NCI-H345 (cell line): ENCODE measurements at places on chromosomes 2 and 18.
A peak's percentile ranks its signal among the peaks of the same experiment; 100 is the strongest.

DNA sequence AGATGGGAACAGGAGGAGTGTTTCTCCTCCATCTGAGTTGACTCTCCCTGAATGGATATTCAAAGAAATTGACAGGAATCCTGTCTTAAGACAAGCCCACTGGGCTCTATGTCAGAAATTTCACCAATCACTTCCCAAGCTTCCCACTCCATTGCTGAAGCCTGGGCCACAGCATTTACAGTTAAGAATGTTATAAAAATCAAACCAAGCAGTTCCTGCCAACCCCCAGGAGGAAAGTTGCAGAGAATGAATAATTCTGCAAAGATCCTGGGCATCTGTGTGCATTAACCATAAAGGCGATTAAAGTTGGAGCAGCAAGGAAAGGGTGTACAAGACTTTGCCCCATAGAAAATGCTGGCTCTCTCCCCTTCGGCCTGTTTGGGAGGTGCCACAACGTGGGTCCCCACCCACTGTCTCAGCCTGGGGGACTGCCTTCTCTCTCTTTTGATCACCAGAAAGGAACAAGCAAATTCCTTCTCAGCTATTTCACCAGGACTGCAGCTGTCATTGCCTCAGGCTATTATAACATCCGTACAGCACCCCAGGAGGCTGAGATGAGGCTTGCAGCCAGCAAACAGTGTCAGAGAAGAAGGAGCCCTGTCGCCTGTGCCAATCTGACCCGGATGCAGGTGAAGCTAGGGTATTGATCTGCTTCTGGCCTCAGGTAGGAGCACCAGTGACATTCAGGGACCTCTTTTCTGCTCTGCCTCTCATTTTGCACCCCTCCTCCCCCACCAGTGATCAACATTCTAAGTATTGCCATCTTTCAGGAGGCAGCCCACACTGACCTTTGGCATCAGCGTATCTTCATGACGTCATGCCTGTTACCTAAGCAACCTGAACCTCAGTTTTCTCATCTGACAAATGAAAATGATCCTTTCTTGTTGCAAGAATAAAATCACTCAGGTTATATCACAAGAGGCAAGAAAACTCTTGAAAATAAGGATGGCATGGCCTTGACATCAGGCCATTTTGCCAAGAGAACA is 219.0 kb downstream of the SH3BP4 start:
- peak; percentile 91 for DNase-seq

- no peak for DNase-seq
These were observed 4.7 kb upstream of the ADNP2 start for GRCh38 chr18:80104364-80104779.

- DNase-seq: no peak
These were observed 93.8 kb upstream of the HDAC4 start for GRCh38 chr2:239494578-239494977.

GRCh38 chr2:11697103-11697871 is 27.3 kb upstream of the NTSR2 start:
- DNase-seq: no peak

DNA sequence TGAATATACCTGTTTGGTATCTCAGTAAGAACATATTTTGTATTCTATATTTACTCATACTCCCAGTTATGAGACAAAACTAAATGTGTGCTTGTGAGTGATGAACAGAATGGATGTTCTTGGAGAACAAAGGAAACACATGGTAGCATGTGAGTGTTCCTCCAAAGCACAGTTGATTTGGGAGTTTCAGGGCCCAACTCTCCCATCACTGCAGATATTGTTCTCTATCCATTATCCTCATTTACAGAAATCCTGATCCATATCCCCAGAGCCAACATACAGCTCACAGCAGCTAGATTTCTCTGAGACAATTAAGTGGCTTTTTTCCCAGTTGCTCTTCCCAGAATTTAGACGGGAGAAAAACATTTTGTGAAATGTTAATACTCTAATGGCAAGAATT is 75.6 kb upstream of the MAPRE2 start:
- no peak for DNase-seq

DNA sequence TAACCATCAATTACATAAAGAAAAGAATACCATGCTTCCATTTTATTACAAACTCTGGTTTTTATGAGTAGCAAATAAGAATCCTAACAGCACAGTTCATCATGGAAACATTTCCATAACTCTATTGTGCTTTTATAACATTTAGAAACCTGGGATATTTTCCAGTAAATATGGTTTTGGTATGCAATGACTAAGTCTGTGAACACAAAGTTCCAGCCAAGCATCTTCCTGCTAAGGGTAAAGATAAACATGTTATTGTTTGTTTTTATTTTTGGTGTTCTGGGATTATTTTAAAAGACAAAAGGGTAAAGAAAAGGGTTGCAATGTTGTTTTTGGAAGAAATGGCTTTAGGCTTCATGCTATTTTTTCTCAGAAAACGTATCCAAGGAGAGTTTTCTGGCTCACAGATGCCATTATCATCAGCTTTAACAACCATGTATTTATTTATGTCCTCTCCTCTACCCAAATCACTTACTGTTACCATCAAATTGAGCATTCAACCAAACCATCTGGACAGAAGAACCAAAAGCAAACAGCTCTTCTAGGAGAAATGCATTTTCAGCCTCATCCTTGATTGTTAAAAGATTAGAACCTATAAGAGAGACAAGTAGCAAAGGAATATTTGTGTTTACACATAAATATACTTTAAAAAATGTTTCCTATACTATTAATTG is 116.0 kb downstream of the PLA2R1 start:
- no peak for DNase-seq

DNA sequence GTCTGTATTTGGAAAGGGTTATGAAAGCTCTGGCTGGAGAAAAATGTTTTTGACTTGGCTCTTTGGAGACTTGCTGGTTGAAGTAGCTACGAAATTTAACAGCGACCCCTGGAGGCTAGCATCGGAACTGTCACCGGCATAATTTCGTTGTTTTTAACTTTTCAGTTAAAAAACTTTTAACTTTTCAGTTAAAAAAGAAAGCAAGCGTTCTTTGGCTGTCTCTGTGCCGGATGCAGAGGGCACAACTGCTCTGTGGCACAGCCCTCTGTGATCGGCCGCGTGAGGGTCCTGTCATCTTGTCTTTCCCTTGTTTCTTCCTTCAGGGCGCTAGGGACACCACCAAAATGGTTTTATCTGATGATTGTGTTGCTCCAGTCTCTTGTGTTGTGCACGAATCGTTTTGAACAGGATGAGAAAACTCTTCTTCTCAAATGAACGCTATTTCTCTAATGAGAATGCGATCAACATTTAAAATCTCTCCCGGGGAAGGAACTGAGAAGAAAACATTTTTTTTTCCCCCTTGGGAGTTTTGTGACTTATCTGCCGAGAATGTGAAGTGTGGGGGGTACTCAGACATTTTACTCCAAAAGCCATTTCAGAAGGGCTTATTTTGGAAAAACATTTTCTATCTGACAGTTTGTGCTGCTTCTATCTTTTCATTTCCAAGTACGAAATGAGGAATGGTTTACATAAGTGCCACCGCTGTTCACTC is 57.1 kb downstream of the ADCYAP1 start:
- peak; percentile 45 for DNase-seq

- DNase-seq: no peak
These were observed 325.6 kb downstream of the NR4A2 start for GRCh38 chr2:156006721-156007618.

GRCh38 chr2:138948070-138948539 is 167.9 kb upstream of the NXPH2 start:
- no peak for DNase-seq

DNA sequence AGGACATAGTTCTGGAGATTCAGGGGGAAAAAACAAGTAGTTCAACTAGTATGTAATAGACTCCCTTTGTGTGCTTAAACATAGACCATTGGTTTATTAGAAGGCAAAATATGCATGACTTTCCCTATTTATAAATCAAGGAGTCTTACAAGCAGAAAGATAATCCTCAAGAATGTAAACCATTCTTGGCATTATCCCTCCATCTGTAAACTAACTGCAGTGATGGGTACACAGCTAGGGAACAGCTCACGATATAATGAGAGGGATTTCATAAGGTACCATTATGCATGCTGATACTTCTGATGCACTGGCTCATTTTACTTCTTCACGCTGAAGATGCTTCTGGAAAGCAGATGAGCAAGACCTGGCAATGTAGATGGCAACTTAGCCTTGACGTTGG is 878 bp downstream of the FBXO15 start:
- no peak for DNase-seq

- DNase-seq: no peak
These were observed 274.6 kb downstream of the LRATD1 start for GRCh38 chr2:14907014-14907612.

- DNase-seq: no peak
These were observed 249.2 kb downstream of the TNS1 start for GRCh38 chr2:217753460-217754200.

DNA sequence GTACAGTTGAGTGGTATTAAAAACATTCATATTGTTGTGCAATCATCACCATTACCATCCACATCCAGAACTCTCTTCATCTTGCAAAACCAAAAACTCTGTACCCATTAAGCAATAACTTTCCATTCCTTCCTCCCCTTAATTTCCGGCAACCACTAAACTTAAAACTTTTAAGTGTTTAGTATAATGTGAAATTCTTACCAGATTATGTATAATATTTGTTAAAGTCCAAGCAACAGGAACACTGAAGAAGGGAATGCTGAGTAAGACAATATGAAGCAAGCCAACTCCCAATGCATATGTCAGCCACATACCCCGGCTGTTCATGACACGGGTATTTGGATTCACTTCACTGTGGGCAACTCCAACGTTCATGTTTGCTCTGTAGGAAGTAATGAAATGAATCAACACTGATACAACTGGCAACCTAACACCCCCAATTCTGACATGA is 1.9 kb downstream of the ORMDL1 start:
- DNase-seq: no peak

- no peak for DNase-seq
These were observed 1.2 kb downstream of the GATA6 start for GRCh38 chr18:22170421-22171257.

DNA sequence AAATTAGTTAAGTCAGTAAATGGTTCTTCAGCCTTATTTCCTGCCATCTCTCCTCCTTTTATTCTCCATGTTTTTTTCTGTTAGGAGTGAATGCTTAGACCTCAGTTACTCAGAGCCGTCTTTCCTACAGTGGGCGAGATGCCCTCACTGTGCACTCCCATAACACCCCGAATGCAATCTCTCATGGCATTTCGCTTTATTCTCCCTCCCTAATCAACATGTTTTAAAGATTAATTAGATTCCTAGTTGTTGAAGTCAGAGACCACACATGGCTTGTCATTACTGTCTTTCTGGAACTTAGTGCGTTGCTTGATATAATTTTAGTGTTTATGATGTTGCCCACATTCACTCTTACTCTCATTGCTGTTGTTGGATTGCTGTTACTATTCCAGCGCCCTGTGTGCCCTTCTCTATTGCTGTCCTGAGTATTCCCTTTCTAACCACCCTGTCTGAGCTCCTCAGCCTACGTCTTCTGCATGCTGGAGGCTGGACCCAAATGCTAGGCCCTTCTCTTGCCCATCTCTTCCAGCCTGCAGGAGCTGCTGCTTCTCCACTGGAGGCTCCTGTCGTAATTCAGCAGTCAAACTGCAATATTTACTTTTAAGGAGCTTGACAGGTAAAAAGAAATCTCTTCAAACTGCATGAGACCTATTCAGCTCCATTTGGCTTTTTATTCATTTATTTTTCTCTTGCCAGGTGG is 99.3 kb downstream of the MAP2 start:
- peak; percentile 60 for DNase-seq
